ENCODE measurements at places on chromosomes 1 and 21.

GRCh38 chr1:231674575-231674974 lies 48.0 kb downstream of the DISC1 start:
- DNase-seq = no peak

GRCh38 chr1:115056395-115056798 lies 26.8 kb downstream of the TSHB start:
- DNase-seq = no peak

DNA sequence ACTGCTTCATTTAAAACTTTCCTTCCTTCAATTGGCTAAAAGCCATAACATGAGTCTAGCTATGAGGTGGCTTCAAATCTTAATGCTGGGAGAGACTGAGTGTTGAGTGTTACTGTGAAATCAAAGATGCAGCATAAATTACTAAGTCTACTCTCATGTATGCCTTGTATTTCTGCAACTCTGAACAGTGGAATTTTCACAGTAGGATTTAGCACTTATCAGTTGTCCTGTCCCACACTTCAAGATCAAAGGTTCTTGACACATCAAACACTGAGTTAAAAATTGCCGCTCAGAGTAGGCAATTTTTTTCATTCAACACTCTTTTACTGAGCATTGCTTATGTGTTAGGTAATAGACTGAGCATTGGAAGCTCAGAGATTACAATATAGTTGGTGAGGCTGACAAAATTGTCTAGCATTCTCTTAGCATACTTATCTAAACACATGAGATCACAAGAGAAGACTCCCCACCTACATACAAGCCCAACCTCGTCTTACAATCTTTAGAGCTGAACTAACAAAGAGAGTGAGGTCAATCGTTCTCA lies 56.4 kb upstream of the ADORA3 start:
- DNase-seq = no peak

GRCh38 chr1:107895403-107896191 lies 69.4 kb downstream of the VAV3 start:
- DNase-seq = no peak

DNA sequence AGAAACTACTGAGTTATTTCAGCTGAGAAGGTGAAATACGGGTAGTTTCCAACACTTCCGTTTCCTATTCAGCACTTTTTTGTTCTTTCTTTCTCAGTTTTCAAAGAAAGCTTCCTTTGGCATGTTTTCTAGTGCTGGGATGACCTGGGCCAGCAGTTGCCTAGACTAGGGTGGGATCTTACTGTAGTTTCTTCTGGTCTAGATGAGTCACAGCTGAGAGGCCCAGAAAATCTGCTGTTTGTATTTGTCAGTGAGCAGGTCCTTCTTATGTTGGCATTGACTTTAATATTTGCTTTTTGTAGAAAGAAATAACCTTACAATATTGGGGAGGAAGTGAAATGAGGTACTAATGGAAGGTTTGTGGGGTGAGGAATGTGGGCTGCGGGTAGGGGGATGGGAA lies 22.2 kb downstream of the C1orf21 start:
- DNase-seq = no peak

DNA sequence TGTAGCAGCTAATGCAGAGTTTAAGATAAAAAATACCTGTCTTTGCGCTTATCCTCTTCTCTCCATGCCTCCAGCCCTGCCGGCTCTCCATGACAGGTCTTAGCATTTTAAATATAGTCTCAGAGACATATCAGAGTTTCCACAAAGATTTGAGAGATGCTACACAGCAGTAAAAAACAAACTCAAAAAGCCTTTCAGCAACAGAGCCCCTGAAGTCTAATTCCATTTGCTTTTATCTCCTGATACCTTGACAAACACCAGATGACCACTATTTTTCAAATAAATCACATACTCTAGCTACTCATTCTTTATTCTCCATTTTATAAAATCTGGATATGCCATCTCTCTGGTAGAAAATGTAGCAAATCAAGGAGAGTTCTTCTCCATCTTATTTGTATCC lies 79.5 kb upstream of the LRRC53 start:
- DNase-seq = no peak

GRCh38 chr1:48391926-48392325 lies 80.1 kb downstream of the SPATA6 start:
- no peak for DNase-seq

DNA sequence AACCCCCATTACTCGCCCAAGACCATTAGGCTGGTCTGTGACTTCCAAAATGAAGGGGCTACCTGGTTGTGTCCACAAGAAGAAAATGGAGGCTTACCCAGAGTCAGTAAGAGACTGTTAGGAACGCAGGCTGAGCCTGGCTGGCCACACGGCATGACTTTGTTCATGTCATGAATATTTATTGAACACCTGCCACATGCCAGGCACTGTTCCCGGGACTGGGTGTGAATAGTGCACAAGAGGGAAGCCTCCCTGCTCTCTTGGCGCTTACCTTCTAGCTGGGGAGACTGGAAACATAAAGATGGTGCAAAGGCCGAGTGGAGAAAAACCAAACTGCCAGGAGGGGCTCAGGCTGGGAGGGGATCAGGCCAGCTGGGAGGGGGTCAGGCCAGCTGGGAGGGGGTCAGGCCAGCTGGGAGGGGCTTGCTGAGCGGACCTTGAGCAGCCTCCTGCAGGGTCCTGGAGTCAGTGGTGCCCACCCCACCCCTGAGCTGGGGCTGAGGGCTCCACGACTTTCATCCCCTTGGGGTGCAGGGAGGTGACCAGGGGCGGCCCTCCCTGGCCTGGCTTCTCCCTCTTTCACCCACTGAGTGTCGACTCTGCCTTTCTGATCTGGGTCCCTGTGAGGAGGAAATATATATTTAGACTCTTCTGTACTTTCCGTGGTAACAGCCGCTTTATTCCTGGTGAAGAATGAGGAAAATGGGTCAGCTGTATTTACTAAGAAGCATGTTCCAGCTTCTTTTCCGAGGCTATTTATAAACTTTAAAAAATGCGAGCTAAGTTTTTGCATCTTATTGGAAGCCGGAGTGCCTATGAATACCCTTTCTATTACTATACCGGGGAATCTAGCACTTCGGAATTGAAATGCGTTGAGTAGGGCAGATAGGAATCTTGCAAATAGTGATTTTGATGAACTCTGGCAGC lies 139.0 kb downstream of the CAMTA1 start:
- DNase-seq = no peak

DNA sequence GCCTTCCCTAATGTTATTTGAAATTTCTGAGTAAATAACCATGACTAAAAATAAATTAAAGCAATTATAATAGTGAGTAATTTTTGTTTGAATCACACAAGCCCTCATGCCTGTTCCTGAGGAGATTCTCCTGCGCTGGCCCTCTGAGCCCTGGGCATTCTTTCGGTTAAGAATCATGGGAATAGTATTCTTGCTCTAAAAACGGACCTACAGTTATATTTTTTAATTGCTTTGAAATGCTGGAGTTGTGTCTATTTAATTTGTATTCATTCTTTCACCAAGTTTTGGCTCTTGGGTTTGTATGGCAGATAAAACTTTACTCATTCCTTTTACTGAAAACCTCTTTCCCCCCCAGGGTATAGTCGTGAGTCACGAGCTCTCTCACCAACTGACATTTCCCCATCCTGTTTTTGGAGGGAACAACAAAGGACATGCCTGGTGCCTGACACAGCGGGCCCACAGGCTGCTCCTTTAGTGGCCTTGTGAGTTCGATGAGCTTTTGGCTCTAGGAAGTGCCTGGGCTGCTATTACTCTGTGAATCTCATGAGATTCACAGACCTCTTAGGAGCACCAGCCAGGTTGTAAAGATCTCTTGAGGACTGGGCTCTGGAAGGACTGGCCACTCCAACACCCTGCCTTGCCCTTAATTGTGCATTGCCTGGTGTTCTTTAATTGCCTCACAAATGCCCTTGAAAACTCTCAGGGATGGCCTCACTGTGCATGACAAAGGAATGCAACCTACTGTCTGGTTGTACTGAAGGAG lies 58.6 kb downstream of the DDR2 start:
- DNase-seq = peak; percentile 91

Data from AG09309 (cell line).